Epithelial cell of proximal tubule (primary cell): ENCODE measurements at places on chromosomes 13 and 19. TPM values are rescaled to one million over a fixed set of nuclear protein-coding genes. Genes with fewer than 3 reads are reported as not detected.
A peak's percentile ranks its signal among the peaks of the same experiment; 100 is the strongest.

PDX1 gene
- not detected in 2 replicates for total RNA-seq

ATP4A gene
- not detected in 2 replicates for total RNA-seq

GAPDHS gene
- total RNA-seq = not detected in 2 replicates

C19orf12 gene
- total RNA-seq = 24.9 and 31.2 TPM in 2 replicates

FAM83E gene
- 0.14 and 0.40 TPM in 2 replicates for total RNA-seq

ATP8A2 gene
- total RNA-seq = 2.2 and 3.2 TPM in 2 replicates

SPATA13 gene
- 11.4 and 12.1 TPM in 2 replicates for total RNA-seq

ALG5 gene
- 26.3 and 36.8 TPM in 2 replicates for total RNA-seq

CGB7 gene
- total RNA-seq = 0.36 and 1.8 TPM in 2 replicates

CERS1 gene
- total RNA-seq = 0.87 and 2.0 TPM in 2 replicates

CACNG8 gene
- total RNA-seq = under 0.01 TPM in 1 of 2 replicates, not detected in the other

PABPC3 gene
- total RNA-seq = 0.14 and 0.23 TPM in 2 replicates

SMIM44 gene
- 1.0 TPM in 1 of 2 replicates, not detected in the other for total RNA-seq

KLF1 gene
- 0.51 TPM in 1 of 2 replicates, not detected in the other for total RNA-seq

NLRP7 gene
- not detected in 2 replicates for total RNA-seq

ZNF729 gene
- total RNA-seq = 0.14 TPM in 1 of 2 replicates, not detected in the other

IL4I1 gene
- total RNA-seq = 4.0 and 9.5 TPM in 2 replicates

SLITRK1 gene
- not detected in 2 replicates for total RNA-seq

DNA sequence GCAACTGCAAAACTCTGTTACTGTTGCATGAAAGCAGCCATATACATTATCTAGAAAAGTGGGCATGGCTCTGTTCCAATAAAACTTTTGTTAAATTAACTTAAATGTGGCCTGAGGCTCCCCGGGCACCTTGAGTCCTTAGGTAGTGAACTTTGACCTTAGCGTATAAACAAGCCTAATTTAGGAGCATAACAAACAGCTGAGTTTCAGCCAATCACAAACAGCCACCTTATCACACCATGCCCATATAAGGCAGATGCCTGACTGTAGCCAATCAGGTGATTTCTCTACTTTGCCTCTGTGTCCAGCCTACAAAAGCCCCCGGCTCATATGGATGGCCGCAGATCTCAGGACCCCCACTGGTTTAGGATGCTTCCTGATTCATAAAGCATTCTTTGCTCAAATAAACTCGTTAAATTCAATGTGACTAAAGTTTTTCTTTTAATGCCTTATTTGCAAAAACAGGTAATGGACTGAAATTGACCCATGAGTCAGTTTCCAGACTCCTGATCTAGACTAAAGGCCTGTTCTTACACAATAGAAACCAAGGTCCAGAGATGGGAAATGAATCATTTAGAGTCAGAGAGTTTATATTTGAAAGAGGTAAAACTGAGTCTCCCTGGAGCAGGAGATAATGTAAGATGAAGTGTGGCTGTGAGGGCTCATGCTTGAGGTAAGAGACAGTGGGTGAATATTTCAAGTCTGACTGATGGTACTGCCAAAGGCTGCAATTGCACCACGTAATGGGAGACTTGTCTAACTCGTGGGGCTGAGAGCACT lies 130.2 kb downstream of the FGF9 start:
- peak; percentile 66 for DNase-seq

GRCh38 chr13:104024416-104025170 lies 958.4 kb upstream of the SLC10A2 start:
- no peak for DNase-seq

DNA sequence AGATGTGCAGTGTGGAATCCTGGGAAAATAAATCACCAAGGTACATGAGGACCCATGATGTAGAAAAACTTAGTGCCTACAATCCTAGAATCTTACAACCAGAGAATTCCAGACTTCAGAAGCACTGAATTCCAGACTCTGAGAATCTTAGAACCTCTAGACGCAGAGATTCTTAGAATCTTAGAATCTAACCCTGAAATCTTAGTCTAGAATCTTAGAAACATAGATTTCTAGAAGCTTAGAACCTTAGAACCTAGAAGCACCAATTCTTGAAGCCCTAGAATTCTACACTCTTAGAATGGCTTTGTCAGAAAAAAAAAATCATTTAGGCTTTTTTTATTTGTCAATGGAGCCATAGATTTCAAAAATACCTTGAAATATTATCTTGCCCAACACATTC lies 6.0 kb downstream of the CEACAM16 start:
- no peak for DNase-seq

DNA sequence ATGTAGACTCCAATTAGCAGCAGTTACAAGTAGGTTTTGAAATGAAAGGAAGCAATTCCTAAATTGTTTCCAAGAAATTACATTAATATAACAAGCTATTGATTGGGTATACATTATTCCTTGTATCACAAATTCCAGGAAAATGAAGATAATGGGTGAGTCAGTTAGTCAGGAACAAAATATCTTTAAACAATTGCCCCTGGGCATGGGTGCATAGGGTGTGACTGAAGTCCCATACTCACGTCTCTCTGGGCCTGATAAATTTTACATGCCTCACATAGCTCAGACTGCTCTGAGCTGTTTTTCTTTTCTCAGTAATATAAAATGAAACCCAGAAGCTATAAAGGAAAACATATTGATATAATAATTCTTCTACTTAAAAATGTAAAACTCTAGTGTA lies 87.8 kb downstream of the FNDC3A start:
- DNase-seq = no peak

DNA sequence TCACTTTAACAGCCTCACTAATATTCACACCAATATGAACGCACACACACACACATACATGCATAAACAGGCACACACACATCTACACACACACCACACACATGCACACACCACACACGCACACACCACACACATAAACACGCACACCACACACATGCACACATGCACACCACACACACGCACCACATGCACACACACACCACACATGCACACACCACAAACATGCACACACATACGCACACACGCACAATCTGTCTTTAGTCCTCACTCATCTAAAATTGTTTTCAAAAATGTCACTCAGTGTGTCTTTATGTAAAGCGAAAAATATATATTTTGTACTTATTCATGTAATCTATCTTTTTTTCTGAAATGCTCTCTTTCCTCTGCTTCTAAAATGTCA lies 158.1 kb upstream of the SGCG start:
- no peak for DNase-seq

GRCh38 chr13:101399365-101399764 lies 16.9 kb downstream of the NALCN start:
- no peak for DNase-seq

- no peak for DNase-seq
Measured at GRCh38 chr13:72074663-72075062, 207.7 kb upstream of the DACH1 start.

GRCh38 chr13:110559429-110559943 lies 2.0 kb downstream of the RAB20 start:
- DNase-seq = no peak

DNA sequence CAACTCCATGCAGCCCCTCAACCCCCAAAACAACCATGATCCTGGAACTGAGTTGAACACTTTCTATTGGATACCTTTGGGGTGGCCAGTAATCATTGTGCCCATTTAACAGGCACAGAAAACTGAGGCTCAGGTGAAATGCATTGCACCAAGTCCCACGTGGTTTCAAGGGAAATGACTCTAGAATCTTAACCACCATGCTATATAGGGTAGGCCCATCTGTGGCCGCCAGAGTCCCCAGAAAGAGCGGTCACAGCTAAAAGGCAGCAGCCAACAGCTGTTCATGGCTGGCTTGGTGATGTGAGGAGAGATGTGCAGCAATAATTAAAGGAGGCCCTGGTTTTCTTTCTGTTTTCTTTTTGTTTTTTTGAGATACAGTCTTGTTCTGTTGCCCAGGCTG lies 2.6 kb downstream of the CNN1 start:
- no peak for DNase-seq

DNA sequence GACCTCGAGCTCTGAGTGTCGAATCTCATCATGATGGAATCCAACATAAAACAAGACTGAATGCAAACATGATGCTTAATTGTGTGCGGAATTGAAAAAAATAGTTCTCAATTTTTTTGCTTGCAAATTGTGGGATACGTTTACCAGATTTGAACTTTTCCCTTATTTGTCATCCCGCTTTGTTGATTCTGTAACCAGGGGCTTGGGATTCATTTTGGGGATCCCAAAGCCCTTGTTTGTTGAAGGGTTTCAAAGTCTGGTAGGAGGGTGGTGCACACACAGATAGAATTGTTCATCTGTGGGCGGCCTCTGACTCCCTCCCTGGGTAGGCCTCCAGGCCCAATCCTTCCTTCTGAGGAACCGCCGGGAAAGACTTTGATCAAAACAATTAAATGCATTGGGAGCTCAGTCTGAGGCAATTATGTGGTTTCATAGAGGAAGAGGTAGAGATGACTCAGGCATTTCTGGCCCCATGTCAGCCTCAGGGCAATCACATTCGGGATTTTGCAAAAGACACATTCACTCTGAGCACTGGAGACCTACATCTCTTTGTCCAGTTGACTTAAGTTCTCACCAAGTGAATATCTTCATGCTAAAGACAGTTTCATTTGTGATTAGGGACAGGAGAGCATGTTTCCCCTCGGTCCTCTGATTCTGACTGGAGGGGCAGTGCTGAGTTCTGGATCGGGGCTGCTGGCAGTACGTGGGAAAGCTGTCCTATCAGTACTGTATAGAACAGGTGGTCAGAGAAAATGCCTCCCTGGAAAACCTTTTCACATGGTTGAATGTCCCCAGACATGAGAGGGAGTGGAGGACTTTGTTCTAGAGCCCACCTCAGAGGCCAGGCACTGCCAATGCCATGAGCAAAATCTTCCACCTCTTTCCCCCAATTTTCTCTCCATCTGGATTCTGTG lies 27.8 kb upstream of the IGFL4 start:
- peak; percentile 29 for DNase-seq

- DNase-seq = no peak
Measured at GRCh38 chr19:14135985-14136508, 342 bp downstream of the ASF1B start.

GRCh38 chr13:97275776-97276501 lies 53.8 kb downstream of the MBNL2 start:
- DNase-seq = no peak

DNA sequence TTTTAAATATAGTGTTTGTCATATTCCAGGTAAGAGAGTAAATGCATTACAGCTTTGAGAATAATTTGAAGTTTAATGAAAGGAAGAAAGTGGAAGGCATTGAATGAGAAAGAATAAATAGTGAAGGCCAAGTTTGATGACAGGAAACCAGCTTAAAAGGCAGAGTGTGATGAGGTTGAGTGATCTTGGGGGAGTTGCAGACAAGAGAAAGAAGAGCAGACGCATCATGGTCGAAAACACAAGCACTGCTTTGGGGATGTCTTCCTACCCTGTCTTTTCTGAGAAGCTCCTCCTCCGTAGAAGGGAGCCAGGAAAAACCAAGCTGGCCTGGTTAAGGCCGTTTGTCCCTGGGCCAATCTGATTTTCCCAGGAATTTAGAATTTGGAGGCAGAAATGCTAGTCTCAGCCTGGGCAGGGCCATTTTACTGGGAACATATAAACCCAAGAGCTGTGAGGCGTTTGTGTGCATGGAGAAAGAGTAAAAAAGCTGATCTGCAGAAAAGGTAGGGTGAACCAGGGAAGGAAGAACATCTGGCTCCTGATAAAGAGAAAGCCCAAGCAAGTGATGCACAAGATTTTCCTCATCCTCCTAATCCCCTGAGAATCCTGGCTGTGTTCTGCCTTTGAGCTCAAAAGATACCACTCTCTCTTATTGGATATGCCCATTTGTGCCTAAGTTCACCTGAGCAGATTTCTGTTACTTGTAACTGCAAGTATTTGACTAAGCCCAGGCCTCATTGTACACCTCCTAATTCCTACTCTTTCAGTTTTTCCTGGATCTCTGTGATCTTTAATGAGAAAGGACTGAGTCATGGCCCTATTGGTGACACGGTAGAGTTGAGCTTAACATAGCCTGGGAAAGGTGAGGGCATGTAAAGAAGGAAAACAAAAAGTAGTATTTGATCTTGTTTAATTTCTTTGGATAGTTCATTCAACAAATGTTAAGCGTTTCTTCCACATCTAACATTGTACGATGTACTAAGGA lies 80.0 kb downstream of the WDFY2 start:
- DNase-seq = no peak

DNA sequence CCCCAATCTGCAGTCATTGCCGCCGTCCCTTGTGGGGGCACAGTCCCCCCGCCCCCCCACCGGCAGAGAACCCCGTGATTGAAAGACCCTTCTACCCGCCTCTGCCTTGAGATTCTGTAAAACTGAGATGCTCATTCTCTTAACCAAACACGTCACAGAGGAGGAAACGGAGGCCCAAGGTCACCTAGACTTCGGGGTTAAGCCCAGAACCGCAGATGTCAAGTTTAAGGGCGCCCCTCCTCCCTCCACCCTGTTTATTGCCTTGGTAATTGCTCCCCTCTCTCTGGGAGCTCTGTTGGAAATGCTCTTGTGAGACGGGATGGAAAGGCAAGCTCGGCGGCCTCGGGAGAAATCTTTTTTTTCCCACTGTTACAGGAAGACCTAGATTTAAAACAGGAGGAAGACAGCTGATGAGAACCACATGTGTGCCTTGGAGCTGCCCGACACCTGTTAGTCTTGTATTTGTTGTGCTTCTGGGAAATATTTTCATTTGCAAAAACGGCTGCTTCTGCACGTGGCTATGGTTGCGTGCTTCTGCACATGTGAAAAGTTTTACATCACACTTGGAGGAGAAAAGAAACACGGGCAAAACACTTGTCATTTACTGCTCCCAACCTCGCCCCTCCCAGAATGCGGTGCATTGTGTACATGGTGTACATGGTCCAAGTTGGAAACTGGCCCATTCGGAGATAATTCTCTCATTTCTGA lies 1.1 kb upstream of the MED26 start:
- DNase-seq = no peak

- no peak for DNase-seq
Measured at GRCh38 chr19:29001141-29001581, 211.8 kb downstream of the UQCRFS1 start.

GRCh38 chr19:7254590-7254989 lies 39.6 kb downstream of the INSR start:
- no peak for DNase-seq
